Posterior vena cava (tissue), 2 donors: ENCODE measurements at places on chromosomes 16 and 17.

GRCh38 chr16:424623-425081 is 797 bp upstream of the RAB11FIP3 start:
- peak; percentile 88 for DNase-seq

DNA sequence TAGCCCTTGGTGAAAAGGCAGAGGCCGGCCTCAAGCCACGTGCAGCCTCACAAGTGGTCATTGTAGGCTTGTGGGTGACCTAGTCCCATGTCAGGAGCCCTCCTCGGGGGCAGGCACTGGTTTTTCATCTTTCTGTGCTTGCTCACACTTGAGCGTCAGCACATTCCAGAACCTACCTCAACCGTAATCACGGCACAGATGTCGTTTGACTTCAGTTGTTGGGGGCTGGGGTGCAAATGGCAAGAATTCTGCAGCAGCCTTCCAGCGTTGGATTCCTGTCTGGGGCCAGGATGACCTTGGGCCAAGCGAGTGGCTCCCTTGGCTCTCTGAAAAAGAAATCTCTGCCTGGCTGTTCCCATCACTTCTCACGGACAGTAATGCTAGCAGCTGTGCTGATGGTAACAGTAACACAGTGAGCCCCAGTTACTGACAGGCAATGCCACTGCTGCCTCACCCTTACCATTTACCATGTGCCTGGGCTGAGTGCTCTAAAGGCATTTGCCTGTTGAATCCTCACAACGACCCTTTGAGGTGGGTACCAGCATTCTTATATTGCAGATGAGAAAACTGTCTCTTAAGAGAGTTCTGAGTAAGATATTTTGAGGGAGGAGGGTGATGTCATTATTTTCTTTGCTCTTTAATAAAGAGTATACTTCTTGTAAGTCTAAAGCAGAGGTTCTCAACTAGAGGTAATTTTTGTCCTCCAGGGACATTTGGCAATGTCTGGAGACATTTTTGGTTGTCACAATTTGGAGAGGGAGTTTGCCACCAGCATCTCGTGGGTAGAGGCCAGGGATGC is 46.5 kb downstream of the KSR1 start:
- DNase-seq, result peak; percentile 76

DNA sequence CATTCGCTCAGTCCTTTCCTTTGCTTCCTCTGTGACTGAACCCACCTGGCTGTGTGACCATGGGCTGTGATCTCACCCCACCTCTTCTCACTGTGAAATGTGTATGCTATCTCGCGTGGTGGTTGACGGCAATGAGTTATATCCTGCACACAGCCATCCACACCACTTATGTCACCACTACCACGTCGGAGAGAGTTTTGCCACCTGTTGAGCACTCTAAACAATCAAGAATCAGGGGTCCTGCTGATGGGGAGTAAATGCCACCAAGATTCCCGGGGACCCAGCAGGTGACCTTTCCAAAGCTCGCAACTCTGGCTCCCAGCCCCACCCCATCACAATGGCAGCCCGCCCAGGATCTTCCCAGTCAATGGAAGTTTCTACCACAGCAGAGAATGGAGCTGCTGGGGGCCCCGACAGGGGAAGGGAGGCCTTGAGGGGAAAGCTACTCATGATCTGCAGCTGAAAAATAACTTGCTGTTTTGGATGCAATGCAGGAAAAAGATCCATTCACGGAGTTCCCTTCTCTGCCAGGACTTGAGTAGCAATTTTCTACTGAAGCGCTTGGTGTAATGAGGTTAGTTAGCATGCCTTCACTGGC is 26.2 kb upstream of the RCVRN start:
- no peak for DNase-seq

DNA sequence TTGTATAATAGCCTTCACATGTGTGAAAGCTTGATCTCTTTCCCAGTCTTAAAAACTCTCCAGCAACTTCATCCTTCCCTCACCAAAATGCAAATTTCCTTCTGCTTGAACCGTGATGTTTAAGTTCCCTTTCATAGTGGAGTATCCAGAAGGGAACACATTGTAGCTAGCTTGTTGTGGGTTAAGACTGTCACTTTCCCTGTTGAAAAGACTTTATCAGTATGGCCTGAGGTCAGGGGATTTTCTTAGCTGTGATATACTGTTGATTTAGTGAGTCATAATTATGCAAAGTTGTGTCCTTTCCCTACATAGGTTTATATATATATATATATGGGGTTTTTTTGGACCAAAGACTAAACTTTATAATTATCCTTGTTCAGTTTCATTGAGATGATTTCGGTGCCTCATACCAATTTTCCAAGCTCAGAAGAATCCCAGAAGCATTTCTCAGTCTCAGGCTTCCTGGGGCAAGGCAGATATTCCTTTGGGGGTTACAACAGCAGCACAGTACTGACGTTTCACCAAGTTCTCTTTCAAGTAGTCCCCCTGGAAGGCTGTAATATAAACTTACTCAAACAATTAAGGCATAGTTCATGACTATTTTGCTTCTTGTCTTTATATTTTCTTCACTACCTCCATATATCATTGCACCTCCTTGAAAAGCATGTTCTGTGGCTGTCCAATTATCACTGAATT is 35.7 kb downstream of the ESRP2 start:
- DNase-seq, result no peak

GRCh38 chr17:75549246-75550138 is 24.0 kb downstream of the LLGL2 start:
- DNase-seq, result no peak

GRCh38 chr17:61208301-61209105 is 191.1 kb upstream of the TBX2 start:
- no peak for DNase-seq

GRCh38 chr16:89616623-89617022 is 3.2 kb downstream of the DPEP1 start:
- no peak for DNase-seq

GRCh38 chr17:78727476-78728229 is 54.4 kb downstream of the CYTH1 start:
- DNase-seq, result no peak

DNA sequence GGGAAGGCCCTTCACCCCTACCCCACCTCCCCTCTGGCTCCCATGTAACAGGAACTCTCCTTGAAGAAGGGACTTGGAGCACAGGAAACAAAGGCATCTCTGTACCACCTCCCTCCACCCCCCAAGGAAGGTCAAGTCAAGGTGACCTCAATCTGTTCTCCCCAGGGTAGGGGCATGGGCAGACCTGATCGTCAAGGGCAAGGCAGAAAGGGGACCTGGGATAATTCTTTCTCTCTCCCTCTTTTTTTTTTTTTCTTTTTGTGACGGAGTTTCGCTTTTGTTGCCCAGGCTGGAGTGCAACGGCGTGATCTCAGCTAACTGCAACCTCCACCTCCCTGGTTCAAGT is 4.3 kb upstream of the STAT5A start:
- peak; percentile 15 for DNase-seq

GRCh38 chr17:47997586-47997985 is 26.7 kb downstream of the CDK5RAP3 start:
- DNase-seq, result no peak

- peak; percentile 85 for DNase-seq
These were observed at the start of gene MC1R for GRCh38 chr16:89918453-89919347. MC1R (plus strand) TSS chr16:89918862; CDS start chr16:89919259, 397 bp downstream.

DNA sequence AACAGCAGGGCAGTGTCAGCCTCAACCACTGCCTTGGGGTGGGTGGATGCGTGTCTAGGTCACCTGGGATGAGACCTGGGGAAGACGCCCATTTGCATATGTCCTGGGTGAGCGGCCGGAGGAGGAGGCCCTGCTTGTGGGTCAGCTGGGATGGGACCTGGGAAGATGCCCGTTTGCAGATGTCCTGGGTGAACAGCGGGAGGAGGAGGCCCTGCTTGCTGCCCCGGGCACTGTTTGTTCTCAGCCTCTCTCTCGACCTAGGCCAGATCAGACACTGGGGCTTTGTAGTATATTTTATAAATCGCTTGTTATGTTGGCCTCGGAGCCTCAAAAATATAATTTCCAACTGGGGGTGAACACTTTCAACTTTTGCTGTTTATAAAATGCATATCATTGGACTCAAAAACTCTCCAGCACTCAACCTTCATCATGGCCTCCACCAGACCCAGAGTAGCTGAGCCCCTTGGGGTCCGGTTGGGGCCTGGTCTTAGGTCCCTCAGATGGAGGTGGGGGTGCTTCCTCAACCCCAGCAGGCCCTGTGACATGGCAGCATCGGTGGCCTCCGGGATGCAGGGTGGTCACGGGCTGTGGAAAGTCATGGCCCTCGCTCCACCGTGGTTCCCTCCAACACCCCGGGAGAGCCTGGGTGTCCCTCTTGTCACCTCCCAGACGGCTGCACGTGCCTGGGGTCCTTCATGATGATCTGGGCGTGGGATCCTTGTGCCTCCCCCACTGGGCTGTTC is 17.3 kb downstream of the DBNDD1 start:
- no peak for DNase-seq

DNA sequence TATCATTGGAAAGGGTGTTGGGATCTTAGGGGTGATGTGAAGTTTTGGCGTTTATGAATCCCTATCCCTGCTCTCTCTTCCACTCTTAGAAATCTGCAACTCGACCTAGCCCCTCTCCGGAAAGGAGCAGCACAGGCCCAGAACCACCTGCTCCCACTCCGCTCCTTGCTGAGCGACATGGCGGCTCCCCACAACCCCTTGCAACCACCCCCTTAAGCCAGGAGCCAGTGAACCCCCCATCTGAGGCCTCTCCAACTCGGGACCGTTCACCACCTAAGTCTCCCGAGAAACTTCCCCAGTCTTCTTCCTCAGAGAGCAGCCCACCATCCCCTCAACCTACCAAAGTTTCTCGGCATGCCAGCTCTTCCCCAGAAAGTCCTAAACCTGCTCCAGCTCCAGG is 9.0 kb downstream of the SRRM2 start:
- DNase-seq, result no peak

- no peak for DNase-seq
These were observed 147.8 kb downstream of the MSI2 start for GRCh38 chr17:57404073-57404472.

- DNase-seq, result no peak
These were observed 11.9 kb downstream of the CALCOCO2 start for GRCh38 chr17:48842746-48843145.

GRCh38 chr17:46977348-46977747 is 1.7 kb downstream of the RPRML start:
- DNase-seq, result peak; percentile 40

GRCh38 chr17:50918933-50919296 is 52.8 kb upstream of the TOB1 start:
- DNase-seq, result no peak

DNA sequence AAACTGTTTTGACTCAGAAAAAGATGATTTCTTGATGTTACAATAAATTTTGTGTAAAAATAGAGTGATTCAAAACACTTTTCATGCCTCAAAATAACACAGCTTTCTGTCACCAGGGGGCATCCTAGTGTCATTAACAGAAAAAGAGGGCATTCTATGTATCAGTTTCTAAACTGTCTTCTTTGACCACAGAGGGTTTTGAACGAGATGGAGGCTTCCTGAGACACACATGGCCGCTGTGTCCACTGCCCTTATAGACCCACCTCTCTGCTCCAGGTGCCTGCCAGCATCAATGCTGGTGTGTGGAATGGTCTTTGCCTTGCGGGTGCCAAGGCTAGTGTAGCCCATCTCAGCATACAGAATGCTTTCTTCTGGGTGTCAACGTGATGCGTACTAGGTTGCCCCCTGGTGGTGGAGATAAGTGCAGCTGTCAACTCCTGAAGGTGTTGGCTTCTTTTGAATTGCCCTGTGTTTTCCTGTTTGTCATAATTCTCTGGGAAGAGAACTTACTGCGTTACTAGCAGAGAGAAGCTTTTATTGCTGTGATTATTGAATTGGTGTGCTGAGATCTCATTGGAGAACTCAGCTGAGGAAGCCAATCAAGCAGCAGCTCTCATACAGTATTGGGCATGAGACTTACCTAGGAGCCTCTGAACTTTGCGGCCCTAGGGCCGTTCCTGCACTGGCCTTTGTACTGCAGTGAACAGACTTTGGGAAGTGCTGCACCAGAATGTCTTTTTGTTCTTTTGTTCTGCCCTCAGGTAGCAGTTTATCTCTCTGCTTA is 38.6 kb downstream of the USP10 start:
- DNase-seq, result peak; percentile 92

DNA sequence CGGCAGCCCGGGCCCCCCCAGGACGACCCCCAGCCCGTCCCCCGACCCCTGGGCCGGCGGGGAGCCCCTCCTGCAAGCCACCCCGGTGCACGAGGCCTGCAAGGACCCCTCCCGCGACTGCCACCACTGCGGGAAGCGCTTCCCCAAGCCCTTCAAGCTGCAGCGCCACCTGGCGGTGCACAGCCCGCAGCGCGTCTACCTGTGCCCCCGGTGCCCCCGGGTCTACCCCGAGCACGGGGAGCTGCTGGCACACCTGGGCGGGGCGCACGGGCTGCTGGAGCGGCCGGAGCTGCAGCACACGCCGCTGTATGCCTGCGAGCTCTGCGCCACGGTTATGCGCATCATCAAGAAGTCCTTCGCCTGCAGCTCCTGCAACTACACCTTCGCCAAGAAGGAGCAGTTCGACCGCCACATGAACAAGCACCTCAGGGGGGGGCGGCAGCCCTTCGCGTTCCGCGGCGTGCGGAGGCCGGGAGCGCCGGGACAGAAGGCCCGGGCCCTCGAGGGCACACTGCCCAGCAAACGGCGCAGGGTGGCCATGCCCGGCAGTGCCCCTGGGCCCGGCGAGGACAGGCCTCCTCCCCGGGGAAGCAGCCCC is 15.6 kb upstream of the ZFPM1 start:
- DNase-seq, result no peak

- DNase-seq, result no peak
These were observed 61.7 kb downstream of the KCNJ2 start for GRCh38 chr17:70230850-70231640.

DNA sequence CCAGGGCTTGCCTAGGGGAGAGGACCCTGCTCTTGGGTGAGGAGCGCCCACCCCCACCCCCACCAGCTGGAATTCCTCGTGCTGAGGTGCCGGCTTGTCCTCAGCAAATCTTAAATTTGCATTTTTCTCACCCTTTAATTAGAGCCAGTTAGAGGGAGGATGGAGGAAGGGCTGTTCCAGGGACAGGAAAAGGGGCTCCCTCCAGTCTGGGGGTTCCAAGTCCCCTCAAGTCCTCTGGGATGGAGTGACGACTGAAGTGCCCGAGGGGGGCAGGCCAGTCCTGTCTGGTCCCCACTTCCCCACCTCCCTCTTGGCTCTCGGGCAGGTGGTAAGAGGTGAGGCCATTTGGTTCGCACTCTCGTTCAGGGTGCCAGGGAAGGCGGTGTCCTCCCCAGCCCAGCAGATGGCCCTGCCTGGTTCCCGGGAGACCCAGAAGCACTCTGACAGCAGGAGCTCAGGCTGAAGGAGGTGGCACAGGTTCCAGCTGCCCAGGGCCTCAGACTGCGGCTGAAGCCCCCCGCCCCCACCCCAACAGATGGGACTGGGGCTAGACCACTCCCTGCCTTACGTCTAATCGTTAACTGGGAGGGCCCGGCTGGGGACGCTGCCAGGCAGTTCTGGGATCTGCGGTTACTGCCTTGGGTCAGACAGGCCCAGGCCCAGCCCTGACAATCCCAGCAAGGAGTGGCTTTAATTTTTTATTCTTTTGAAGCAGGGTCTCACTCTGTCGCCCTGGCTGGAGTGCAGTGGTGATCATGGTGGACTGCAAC is 2.2 kb downstream of the RAB26 start:
- DNase-seq, result no peak
